ENCODE measurements at places on chromosomes 11 and 22.

- DNase-seq: no peak
Measured at GRCh38 chr22:29726106-29726505, 6.3 kb downstream of the CABP7 start.

- DNase-seq: no peak
Measured at GRCh38 chr22:29584975-29585374, 4.1 kb upstream of the NIPSNAP1 start.

GRCh38 chr11:11553573-11553972 is 68.2 kb downstream of the GALNT18 start:
- DNase-seq: peak; percentile 71

GRCh38 chr11:133825666-133826065 is 19.6 kb downstream of the SPATA19 start:
- DNase-seq: no peak

- DNase-seq: no peak
Measured at GRCh38 chr11:7871056-7871455, 60.0 kb downstream of the OR10A6 start.

GRCh38 chr11:47067401-47067800 is 109.3 kb downstream of the ARFGAP2 start:
- DNase-seq: no peak

DNA sequence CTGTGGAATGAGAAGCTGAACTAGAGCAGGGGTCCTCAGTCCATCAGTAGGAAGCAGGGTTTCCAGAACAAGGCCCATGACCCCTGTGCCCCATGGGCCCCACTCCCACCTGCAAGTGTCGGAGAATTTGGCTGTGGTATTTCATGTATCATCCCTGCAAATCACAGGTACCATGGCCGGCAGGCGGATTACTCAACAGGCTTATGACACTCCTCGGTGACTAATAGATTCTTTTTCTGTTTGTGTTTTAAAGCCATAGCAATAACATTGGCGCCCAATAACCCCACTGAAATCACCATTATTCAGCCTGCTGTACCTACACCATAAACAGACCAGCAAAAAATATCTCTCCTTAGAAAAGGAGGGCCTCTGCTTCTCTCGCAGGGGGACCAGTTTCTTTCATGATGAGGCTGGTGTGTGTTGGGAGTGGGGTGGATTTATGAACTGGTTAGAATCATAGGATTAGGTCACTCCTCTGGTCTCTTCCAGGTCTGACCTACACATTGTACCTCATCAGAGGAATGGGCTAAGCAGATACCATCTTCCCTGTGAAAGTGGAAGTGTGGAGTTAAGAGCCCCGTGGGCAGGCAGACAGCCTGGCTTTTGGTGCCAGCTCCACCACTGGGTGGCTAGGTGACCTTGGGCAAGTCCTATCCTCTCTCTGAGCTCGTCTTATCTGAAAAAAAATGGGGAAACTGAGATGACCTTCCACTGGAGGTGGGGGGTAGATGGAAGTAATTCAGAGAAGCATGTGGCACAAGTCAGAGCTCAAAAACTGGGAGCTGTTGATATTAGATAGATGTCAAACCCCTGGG is 60.2 kb upstream of the WNT11 start:
- DNase-seq: peak; percentile 19

DNA sequence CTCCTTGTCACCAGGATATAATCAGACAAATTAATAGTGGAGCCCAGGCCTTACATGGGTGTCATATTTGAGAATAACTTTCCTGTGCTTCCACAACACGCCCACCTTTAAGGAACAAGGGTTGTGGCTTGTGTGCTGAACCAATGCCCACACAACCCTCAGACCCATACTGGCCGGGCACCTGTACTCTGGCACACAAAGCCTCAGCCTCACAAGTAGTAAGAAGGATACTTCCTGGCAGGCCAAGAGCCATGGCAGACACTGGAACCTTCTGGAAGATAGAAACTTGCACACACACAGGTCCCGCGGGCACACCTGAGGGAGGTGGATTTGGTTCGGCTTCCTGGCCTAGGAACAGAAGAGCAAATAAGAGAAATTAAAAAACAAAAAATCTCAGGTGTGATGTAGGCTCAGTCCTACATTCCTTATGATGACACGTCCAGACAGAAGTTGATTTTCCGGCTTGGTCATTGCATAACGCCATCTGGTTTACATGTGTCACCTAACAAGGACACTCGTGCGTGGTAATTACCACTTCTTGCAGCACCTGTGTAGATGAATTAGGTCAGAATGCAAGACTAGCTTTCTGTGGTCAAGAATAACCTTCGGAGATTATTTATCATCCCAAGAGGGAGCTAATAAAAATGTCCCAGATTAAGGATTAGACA is 5.8 kb upstream of the BRD1 start:
- no peak for DNase-seq

- no peak for DNase-seq
Measured at GRCh38 chr22:25582946-25583345, 18.5 kb downstream of the GRK3 start.

DNA sequence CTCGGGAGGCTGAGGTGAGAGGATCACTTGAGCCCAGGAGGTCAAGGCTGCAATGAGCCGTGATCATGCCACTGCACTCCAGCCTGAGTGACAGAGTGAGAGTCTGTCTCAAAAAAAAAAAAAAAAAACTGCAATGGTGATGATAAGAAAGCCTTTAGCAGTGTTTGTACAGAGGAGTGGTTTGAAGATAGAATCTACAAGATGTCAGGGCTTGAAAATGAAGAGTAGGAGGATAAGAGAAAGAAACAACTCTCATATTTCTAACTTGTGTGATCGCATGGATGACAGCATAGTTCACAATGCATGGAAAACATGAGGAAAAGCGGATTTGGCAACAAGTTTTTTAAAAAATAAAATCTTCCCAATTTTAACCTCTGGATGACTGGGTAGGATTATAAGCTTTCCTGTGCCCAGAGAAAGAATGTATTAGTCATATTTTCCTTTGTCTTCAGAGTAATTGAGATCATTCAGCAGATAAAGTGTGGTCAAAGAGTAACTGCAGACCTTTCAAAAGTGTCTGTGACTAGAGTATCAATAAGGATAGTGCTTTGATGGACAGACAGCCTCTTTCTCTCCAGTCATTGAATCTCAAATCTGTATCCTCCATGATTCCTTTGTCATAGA is 328.1 kb downstream of the CASP12 start:
- no peak for DNase-seq

DNA sequence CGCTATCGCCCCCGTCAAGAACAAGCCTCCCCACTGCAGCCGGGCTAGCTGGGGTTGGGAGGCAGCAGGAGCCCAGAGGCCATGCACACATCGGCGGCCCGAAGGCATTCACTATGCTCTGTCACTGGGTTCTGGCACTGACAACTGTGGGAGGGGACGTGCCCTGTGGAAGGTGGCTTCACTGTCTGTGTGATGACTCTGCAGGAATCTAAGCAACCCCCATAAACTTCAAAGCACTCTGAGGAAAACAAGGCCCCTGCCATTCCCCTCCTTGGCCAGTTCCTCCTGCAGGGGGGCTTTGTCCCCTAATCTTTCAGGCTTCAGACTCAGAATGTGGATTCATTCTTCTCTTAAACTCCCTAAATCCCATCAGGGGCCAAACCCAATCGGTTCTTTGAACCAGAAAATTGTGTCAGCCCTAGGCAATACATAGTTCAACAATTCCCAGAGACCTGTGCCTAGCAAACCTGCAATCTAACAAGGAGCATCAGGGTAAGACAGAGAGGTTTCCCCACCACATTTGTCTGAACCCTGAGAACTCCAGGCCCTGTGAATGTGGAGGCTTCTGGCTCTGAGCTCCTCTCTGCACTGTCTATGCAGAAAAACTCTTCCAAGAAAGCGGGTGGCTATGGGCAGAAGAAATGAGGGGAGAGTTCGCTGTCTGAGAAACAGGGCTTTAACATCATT is 1477.2 kb downstream of the TBC1D22A start:
- DNase-seq: no peak

- peak; percentile 36 for DNase-seq
Measured at GRCh38 chr11:9739123-9739900, 75.4 kb downstream of the SWAP70 start.

DNA sequence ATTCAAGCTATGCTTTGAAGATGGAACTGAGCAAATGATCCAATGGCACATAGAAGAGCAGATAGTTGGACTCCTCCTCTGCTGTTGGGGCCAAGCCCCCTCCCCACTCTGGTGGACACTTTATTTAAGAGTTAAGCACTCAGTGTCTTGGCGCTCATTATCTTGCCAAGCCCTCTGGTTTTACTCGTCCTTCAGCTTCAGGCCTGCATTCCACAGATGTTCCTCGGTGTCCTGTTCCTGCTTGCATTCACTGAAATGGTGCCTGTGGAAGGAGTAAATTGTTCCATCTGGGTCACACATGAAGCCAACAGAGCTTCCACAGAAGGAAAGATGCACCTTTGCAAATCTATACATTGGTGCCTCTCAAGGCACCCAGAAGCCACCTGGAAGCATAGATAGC is 26.1 kb downstream of the MAML2 start:
- no peak for DNase-seq

DNA sequence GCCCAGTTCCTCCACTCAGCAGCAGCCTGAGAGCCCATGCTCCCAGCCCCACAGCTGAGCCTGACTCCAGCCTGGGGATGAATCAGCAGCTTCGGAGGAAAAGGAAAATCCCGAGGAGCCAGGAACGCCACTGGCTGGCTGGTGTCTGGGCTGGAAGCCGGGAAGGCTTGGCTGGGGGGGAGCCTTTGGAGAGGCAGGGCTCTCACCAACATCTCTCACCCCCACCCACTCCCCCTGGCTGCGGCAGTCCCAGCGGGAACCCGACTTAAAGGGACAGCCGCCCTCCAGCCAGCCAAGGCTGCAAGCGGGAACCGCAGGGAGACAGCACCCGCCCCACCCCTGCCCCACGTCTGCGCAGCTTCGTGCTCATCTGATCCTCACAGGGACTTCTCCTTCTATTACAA is 28.4 kb downstream of the KIAA0930 start:
- DNase-seq: peak; percentile 31

GRCh38 chr22:49961601-49962011 is 1.0 kb downstream of the PIM3 start:
- DNase-seq: no peak

DNA sequence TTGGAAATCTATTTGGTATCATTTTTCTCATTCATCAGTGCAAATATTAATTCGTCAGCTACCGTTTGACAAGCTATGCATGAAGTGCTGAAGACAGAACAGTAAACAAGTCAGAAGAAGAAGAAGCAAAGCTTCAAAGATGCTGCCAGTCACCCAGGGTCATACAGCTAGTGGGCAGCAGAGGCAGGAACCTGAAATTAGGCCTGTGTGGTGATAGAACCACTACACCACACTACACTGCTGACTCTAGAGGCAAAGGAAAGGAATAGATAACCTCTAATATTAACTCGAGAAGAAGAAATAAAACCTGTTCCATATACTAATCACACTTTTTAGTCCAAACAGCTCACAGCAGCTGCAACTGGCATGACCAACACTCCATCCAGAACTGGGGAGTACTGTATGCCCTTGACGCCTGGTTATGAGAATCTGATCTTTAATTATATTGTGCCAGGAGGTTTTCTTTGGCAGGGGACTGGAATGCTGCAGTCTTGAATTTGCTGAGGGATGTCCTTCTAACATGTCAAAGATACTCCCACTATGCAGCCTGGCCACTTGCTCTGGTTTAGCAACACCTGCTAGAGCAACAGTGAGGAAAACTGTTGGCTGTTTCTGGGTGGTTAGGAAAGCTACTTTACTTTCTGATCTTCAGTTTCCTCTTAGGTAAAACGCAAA is 73.0 kb downstream of the PAK1 start:
- DNase-seq: no peak

- no peak for DNase-seq
Measured at GRCh38 chr22:25066861-25067435, 114.4 kb downstream of the KIAA1671 start.

- no peak for DNase-seq
Measured at GRCh38 chr11:31414338-31414737, 44.7 kb downstream of the DNAJC24 start.

DNA sequence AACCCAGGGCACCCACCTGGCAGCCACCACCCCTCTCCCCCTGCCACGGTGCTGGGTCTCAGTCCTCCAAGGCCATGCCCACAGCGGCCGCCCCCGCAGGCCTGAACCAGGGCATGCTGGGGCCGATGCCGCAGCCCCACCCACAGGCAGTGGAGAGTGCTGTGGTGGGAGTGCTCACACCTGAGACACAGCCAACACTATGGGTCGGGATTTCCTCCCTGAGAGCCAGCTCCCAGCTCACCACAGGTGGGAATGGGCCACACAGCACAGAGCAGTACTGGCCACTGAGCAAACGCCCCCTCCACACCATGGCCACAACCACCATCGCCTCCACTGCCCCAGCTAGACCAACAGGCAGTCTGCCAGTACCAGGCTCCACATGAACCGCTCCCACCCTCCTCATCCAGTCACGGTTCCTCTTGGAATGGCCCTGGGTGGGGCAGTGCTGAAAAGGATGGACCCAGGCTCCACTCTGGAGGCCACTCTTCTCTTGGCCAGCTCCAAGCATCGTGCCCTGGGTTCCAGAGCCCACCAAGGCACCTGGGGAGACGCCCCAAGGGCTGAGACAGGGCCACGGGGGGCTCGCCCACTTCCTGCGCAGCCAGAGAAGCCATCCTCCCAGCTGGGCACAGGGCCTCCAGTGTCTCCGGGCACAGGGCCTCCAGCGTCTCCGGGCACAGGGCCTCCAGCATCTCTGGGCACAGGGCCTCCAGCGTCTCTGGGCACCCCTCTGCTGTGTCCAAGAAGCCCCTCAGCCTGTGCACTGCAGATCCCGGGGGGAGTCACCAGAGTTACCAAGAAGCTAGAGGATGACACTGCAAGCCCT is 14.2 kb downstream of the MOB2 start:
- DNase-seq: no peak

- DNase-seq: no peak
Measured at GRCh38 chr11:68896171-68896959, 7.3 kb downstream of the MRPL21 start.

GRCh38 chr11:65386307-65387140 is at the start of gene FRMD8:
FRMD8 (plus strand) TSS chr11:65386637; CDS start chr11:65387037, 400 bp downstream.
- peak; percentile 86 for DNase-seq

DNA sequence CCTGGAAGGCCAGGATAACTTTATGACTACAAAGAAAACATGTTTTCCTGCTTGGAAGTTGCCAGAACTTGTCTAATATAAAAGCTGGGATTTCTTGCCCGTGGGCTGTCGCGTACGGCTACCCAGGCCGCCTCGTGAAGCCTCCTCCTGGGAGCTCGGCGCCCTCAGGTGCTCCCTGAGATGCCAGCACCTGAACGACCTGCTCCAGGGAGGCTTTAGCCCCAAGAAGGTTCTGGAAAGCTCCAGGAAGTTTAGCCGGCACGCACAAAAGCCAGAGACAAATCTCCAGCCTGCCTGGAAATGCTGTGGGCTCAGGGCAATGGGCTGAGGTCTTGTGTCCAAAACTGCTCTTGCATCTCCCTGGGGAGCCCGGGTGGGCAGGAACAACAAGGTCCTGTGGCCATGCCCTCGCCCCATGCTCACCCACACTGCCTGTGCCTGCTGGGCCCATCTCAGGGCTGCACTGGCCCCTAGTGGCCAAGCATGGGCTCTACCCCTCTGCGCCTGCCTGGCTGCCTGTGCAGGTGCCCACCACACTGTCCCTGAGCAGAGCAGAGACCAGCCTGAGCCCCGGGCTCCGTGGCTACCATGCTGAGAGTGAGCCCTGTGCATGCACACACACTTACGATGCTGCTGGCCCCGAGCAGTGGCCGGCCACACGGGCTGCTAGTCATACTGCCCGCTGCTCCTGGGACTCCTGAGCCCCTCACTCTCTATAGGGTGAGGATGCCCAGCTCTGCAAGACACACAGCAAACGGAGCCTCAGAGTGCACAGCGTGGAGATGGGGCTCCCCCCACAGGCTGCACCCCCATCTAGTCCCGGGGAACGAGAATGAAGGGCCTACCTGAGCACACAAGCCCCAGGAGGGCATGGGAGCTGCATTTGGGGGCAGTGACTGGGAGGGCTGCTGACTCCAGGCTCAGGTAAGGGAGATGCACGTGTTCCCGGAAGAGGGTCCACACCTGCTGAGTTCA is 4.9 kb upstream of the CELSR1 start:
- peak; percentile 71 for DNase-seq
